Hair follicle dermal papilla cell (primary cell): ENCODE measurements at places on chromosomes 3 and 15. TPM values are rescaled to one million over a fixed set of nuclear protein-coding genes. Genes with fewer than 3 reads are reported as not detected.

Gene MYL3
- total RNA-seq = 2.3 and 9.2 TPM in 2 replicates

Gene ANKUB1
- total RNA-seq = 0.16 TPM in 1 of 2 replicates, not detected in the other

Gene ZBED2
- total RNA-seq = 0.12 TPM in 1 of 2 replicates, not detected in the other

Gene TM4SF1
- total RNA-seq = 1.3 and 3.8 TPM in 2 replicates

Gene GORASP1
- 86.0 and 90.1 TPM in 2 replicates for total RNA-seq

Gene CXCR6
- total RNA-seq = not detected in 2 replicates

Gene DLL4
- total RNA-seq = 0.16 TPM in 1 of 2 replicates, not detected in the other

Gene RNU5B-1
- total RNA-seq = not detected in 2 replicates

Gene CD96
- total RNA-seq = not detected in 2 replicates

Gene LARP6
- total RNA-seq = 56.6 and 63.4 TPM in 2 replicates

Gene RASGRF1
- total RNA-seq = not detected in 2 replicates

Gene DNAJA4
- total RNA-seq = 2.2 and 3.9 TPM in 2 replicates

Gene ZCWPW2
- total RNA-seq = 0.65 and 0.85 TPM in 2 replicates

Gene PAQR5
- total RNA-seq = 2.6 and 3.5 TPM in 2 replicates

Gene CPNE9
- total RNA-seq = not detected in 2 replicates

Gene REC114
- not detected in 2 replicates for total RNA-seq

Gene NUP210
- total RNA-seq = under 0.01 TPM in 1 of 2 replicates, not detected in the other

Gene LXN
- 9.1 and 13.6 TPM in 2 replicates for total RNA-seq

Gene CYP11A1
- 0.36 and 0.81 TPM in 2 replicates for total RNA-seq

Gene CP
- 0.61 and 4.1 TPM in 2 replicates for total RNA-seq
